Tongue (tissue), 3 donors: ENCODE measurements at places on chromosomes 5 and 9.

GRCh38 chr5:159178978-159179377 is 30.4 kb downstream of the RNF145 start:
- DNase-seq, result peak; percentile 40

- no peak for DNase-seq
These were observed 85.2 kb downstream of the ANKRD33B start for GRCh38 chr5:10648806-10649665.

DNA sequence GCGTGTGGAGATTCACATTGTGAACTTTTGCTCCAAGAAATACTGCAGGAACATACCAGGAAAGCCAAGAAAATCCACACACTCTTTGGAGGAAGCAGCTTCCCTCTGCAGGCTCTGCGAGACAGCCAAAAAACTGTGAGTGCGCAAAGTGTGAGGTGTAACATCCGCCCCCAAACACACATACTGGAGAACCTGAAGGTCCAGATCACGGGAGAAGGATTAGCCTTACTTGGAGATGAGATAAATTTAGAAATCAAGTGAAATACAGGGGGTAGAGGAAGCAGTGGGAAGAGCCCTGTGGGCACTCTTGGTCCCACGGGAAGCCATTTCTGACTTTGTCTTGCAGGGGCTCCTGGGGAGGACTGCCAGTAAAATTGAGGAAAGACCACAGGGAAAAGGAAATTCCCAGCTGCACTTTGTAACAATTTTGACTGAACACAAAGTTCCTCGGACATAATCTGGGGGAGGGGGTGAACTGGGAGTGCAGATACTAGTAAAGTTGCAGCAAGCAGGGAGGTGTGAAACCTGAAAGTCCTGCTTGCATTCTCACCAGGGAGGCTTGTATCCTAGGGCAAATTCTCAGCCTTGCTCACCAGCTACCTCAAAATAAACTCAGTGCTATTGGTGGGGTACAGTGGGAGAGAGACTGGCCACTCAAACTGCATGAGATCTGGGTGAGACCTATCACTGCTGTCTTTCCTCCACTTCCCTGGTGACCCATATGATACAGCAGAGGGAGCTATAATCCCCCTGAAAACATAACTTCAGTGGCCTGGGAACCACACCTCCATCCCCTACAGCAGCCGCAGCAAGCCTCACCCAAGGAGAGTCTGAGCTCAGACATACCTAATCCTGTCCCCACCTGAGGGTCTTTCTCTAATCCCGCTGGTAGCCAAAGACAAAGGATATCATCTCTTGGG is 109.1 kb downstream of the ALDH1A1 start:
- peak; percentile 22 for DNase-seq

DNA sequence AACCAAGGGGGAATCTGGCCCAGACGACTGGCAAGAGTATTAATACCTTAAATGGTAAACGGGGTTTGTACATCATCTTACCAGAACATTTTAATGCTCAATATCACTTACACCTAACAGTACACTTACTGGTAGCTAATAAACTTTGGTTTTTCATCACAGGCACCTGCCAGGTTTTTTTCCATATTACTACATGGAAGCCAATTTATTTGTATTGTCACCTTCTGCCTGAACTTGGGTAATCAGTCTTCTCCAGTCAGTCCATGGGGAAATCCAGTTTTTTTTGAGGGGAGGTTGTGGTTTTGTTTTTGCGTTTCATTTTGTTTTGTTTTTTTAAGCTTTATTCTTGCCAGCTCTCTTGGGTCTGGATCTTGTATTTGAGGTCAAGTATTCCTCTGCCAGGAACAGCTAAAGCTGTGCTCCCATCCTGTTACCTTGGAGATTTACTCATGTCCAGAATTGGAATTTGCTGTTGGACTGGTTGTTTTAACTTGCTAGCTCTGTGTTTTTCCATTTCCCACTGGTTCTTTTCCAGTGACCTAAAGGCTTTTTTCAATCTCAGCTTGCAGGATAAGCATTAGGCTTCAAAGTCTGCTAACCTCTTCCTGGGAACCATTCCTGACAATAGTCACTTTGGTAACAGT is 11.1 kb upstream of the NADK2 start:
- no peak for DNase-seq

DNA sequence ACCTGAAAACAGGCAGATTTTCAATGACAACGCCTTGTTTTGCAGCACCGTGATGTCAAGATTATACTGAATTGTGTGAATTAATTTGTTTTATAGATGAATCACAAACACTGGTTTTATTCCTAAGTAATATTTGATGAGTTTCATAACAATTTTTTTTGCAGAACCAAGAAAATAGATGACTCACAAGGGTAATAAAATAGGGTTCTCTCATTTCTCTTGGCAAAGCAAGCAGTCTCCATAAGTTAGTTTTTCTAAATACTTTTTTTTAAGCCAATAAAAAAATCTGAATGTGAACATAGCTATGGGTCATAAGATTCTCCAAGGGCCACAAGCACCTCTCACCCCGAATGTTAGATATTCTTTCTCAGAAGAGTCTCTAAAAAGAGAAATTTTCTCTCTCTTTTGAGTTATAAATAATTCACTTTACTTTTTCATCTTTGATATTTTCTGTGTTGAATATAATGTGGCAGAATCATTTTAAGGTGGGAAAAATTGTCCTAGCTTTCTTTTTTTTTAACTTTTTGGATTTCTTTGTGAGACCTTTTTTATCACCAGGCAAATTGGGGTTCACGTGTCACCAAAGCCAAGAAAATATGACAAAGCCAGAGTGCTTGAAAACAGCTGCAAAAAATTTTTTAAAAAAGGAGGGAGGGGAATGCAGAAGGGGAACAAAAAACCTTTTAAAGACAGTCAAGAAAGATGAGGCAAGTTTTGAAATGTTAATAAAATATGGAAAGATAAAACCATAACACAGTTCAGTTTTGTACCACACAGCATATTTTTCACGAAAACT is 174.6 kb upstream of the DAPK1 start:
- peak; percentile 59 for DNase-seq

GRCh38 chr9:113748135-113748534 is 128.0 kb upstream of the ZNF618 start:
- DNase-seq, result no peak

GRCh38 chr5:172173564-172174153 is 14.4 kb downstream of the STK10 start:
- DNase-seq, result no peak

DNA sequence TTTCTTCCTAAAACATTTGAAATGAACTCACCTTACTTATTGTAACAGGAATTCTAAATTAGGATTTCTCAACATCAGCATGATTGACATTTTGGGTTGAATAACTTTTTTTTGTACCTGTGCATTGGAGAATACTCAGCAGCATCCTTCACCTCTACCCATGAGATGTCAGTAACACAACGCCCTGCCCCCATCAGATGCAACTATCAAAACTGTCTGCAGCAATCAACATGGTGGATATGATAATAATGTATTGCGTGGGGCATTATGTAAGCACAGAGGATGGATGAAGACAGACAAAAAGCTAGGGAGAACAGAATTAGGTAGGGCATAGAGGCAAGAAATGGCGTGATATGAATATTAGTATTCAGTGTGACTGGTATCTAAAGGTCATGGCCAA is 94.1 kb downstream of the PLK2 start:
- no peak for DNase-seq
